ENCODE measurements at places on chromosomes 7 and 10.

GRCh38 chr7:124781907-124782734, 16.5 kb upstream of the GPR37 start:
- no peak for DNase-seq

DNA sequence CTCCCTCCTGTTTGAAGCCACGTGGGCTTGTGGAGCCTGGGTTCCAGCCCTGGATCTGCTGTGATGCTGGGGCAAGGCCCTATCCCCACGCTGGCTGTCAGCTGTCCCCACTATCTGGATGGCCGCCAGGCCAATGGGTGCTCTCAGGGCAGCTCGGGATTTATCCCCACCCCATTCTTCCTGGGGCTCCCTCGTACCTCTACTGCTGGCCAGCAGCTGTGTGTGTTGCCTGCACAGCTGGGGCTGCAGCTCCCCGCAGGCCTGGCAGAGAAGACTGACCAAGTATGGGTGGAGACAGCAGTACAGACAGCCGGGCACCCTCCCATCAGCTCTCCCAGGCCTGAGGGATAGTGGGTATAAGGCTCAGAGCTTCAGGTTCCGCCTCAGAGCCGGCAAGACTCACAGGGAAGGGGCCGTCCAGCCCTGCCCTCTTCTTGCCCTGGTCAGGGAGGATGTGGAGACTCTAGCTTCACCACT, 13.6 kb downstream of the CLIP2 start:
- DNase-seq = no peak

GRCh38 chr7:99386584-99387238, 12.2 kb downstream of the ARPC1B start:
- DNase-seq = peak; percentile 83

DNA sequence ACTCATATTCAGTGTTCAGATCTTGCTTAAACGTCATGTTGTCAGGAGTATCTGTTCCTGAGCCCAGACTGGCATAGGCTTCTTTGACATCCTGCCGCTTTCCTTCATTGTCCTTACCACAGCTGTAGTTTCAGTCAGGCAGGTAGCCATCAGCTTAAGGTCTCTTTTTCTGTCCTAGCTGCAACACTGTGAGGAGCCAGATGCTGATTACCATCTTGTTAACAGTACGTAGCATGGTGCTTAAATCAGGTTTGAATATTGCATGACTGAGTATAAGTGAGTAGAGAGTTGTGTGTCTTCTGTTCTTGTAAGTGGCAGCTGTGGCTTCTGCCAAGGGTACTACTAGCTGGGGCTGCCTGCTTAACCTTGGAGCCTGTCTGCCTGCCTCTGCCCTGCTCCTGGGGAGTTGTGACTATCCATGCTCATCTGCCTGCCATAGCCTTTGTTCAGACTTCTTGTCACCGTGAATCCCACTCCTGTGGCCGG, 92.6 kb downstream of the MAPK8 start:
- no peak for DNase-seq

DNA sequence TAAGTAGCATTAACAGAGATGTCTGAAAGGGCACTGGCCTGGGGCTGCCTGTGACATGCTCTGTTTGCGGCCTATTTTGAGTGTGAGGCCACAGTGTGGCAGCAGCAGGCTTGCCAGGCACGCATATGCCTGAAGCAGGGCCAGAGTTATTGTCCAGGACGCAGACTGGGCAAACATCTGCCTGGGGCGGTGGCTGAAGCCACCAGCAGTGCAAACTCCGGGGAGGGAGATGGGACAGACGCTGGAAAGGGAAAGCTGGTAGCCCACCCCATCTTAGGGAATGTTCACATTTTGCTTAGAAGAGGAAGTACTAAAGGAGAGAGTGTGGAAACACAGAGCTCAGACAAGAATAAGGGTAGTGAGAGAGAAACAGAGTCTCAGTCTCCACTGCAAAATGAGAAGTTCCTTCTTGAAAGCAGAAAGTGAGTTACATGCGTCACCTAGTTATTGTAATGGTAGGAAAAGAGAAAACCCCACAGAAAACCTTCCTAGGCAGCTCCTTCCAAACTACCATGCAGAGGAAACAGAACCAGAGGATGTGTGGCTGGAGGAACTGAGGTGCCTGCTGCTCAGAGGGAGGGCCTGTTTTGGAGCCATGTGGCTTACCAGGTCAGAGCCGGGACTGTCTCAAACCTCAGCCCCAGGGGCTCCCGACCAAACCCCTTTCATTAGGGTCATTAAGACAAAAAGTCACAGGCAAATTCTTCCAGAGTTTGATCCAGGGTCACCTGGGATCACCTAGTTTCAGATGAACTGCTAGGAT, 14.5 kb downstream of the AKR1B1 start:
- no peak for DNase-seq

DNA sequence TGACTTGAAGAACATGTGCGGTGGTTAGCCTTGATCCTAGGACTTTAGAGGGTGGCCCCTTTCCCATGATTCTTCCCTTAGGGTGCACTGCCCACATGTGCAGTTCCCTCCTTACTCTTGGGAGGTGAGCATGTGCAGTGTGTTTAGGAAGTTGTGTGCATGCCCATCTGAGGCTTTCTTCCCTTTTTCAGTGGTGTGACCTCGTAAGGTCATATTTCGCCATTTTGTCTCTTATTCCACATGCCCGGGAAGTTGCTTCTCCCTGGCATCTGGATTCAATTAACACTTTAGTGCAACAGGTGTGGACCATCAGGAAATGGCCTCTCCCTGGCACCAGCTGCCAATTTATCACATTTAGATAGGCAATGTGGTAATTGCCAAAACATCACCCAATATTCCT, 380.6 kb upstream of the VSTM2A start:
- DNase-seq = no peak
